ENCODE measurements at places on chromosomes 11 and 22. TPM values are rescaled to one million over a fixed set of nuclear protein-coding genes. Genes with fewer than 3 reads are reported as not detected.

TRIM49 gene
- not detected for total RNA-seq

SCUBE1 gene
- total RNA-seq, result 0.13 TPM

NAALADL1 gene
- 13.6 TPM for total RNA-seq

DNA sequence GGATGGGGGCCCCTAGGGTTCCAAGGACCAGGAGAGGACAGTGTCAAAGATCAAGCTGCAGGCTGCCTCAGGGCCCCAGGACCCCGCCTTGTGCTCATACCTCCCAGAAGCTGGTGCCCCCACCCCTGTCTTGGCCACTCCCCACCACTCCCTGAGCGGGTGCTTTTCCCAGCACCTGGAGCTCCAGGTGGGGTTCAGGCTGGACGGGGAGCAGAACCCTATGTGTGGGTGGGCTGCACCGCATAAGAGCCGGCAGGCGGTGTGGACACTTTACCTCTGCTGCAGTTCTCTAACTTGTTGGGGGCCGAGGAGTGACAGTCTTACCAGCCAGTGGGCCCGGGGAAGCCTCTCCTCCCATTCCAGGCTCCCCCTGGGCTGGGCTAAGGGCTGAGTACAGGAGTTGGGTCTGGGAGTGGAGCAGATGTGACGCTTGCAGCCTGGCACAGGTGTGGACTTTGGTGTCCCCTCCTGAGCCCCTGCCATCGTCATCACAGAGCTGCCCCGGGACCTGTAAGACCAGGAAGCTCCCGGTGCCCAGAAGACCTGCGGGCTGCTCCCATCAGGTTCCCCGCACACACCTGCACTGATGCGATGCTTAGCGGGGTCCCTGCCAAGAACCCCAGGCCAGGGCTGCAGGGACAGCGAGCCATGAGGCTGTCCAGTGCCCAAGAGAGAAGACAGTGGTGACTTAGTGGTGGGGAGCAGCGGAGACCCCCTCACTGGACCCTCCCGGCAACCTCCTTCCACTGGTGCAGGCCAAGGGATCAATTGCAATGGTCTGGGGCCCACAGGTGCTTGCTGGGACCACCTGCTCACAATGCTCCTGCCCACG, 674.5 kb downstream of the BRD1 start:
- DNase-seq, result no peak

DNA sequence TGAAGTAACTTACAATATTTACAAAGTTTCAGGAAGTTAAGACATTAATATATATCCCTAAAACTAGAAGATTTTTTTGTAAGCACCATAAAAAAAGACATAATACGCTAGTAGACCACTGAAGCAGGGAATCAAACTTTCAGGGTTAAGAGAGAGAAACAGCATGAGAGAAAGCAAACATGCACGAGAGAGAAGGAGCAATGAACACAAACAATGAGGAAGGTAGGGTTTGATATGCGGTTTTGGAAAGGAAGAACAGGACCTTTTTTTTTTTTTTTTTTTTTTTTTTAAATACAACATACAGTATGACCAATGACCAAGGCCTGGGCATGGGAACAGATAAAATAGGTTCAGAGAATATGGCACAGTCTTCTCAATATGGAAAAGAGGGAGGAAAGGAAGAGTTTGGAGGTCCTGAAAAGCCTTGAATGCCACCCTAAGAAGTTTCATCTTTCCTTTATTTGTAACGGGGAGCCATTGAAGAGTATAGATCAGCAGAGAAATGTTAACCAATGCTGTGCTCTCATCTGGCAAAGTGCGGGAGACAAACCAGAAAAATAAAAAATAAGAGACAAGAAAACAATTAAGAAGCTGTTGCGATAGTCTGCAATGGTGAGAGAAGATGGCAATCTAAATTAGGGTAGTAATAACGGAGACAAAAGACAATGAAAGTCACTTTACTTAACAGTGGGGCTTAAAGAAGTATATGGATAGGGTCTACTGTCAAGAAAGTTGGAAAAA, 101.0 kb downstream of the USP35 start:
- no peak for DNase-seq

- no peak for DNase-seq
Observed at GRCh38 chr11:115389790-115390189, 114.4 kb downstream of the CADM1 start.

- DNase-seq, result peak; percentile 86
Observed at GRCh38 chr11:2779981-2780849, 80.4 kb upstream of the KCNQ1OT1 start.

GRCh38 chr11:47359586-47359985, 7.1 kb upstream of the MYBPC3 start:
- no peak for DNase-seq

DNA sequence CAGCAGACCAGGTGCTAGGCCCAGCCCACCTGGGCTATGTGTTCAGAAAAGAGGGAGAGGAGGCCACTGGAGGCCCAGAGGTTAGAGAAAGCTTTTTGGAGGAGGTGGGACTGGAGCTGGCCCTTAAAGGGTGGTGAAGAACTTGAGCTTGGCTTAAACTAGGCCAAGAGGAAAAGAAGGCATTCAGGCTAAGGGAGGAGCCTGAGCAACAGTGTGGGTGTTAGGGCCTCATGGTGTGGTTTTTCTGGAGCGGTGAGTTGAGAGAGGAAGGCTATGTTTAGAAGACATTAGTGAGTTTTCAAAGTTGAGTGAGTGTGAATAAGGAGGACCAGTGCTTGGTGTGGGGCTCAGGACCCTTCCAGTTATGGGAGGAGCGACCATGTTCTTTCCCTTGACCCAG, 6.2 kb downstream of the TAF6L start:
- no peak for DNase-seq

- DNase-seq, result no peak
Observed at GRCh38 chr22:29300807-29301601, 5.4 kb upstream of the GAS2L1 start.
